Neural cell (in vitro differentiated cells): ENCODE measurements at places on chromosomes 13 and 19. TPM values are rescaled to one million over a fixed set of nuclear protein-coding genes. Genes with fewer than 3 reads are reported as not detected.

ZNF578 gene
- 0.47 and 1.1 TPM in 2 replicates for polyA plus RNA-seq

ZIK1 gene
- 19.4 and 25.2 TPM in 2 replicates for polyA plus RNA-seq

SH2D3A gene
- polyA plus RNA-seq, result 3.6 TPM in 1 of 2 replicates, not detected in the other

CGB1 gene
- not detected in 2 replicates for polyA plus RNA-seq

SHANK1 gene
- polyA plus RNA-seq, result 3.2 and 7.9 TPM in 2 replicates

CGB3 gene
- polyA plus RNA-seq, result not detected in 2 replicates

FGF21 gene
- not detected in 2 replicates for polyA plus RNA-seq

DNAJC15 gene
- polyA plus RNA-seq, result 0.40 and 0.84 TPM in 2 replicates

ZNF497 gene
- polyA plus RNA-seq, result 13.7 and 18.4 TPM in 2 replicates

APOE gene
- polyA plus RNA-seq, result 8.7 and 9.8 TPM in 2 replicates

ZNF730 gene
- polyA plus RNA-seq, result 16.7 and 21.3 TPM in 2 replicates

CFD gene
- 3.8 and 5.3 TPM in 2 replicates for polyA plus RNA-seq

HIF3A gene
- polyA plus RNA-seq, result 2.0 and 2.1 TPM in 2 replicates

KDELR1 gene
- 42.3 and 46.9 TPM in 2 replicates for polyA plus RNA-seq

ZNF616 gene
- 9.7 and 10.9 TPM in 2 replicates for polyA plus RNA-seq
